Heart left ventricle (tissue), 16 donors: ENCODE measurements at places on chromosomes 13 and 19. TPM values are rescaled to one million over a fixed set of nuclear protein-coding genes. Genes with fewer than 3 reads are reported as not detected.

The CSNK1A1L gene
- total RNA-seq = not detected

- no peak for DNase-seq
These were observed 99.3 kb upstream of the GJB6 start for GRCh38 chr13:20331419-20331818.

GRCh38 chr19:343451-343931 is 1.1 kb downstream of the MIER2 start:
- DNase-seq = no peak

DNA sequence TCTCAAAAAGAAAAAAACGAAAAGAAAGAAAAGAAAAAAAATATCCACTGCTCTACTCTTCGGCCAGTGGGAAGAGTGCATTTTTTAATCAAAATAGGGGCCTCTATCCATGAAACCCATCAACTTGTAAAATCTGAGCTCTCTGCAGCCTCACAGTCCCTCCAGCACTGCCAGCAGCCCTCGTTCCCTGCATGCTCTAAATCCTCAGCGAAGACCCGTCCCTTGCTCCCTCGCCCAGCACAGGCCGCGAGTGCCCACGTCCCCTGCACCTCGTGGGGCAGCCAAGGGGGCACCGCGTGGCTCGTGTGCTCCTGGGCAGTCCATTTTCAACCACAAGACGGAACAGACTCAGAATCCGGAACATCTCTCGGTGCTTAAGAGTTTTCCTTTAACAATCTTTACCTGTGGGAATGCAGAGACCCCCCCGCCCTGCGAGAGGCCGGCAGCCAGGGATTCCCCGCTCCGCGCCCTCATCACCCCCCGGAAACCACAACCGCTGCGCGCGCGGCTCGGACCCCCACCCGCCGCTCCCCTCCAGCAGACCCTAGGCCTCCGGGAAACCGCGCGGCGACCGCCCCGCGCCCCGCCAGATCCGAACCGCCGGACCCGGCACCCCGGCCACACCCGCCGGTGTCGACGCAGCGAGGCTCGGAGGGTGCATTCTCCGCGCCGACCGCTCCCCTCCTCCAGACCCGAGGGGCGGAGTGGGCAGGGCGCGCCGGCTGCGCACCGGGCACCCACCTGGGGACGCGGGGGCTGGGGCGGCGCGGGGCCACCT is 638 bp downstream of the ANKRD27 start:
- no peak for DNase-seq
